ENCODE measurements at places on chromosomes 3 and 15.

DNA sequence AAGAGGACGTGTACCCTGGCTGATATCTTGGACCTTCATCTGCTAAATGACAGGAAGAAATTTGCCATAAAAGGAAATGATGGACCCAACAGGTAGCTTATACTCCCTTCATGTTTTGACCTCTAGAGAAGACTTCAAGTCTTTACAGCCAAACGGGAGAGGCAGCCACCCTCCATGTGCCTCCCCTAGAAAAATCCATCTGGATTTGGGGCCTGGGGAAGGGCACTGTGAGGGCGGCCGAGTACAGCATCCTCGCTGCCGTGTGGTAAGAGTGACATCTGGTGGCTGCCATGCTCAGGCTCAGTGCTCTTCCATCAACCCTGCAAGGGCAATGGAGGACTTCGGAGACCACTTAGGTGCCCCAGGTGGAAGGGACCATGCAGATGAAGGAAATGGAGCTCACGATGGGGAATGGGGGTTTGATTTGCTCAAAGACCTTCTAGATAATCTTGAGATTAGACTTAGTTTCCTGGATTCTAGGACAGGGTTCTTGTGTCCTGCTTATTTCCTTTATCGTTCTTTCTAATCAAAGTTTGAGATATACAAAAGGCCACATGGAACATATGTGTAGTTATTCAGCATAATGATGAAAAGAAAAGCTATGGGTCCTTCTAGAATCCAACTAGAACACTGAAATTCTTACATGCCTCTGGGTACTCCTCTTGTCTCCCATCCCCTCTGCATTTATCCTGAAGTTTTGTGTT lies 44.4 kb downstream of the AQP9 start:
- DNase-seq = peak; percentile 78

DNA sequence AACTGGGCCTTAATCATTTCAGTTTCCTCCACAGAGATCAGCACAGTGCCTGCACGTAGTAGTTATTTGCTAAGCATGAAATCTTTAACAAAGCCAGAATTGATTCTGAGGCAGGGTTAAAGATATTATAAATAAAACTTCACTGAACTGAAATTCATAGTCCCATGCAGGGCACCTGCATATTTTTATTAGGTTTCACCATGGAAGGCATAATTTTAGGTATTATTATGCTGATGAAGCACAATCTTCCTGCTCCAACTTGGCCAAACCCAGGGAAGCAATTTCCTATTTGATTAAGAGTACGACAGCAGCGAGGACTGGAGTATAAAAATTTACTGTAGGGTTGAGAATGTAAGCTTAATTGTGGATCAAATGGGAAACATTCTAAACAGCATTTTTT lies 1070.4 kb upstream of the CFAP20DC start:
- no peak for DNase-seq

DNA sequence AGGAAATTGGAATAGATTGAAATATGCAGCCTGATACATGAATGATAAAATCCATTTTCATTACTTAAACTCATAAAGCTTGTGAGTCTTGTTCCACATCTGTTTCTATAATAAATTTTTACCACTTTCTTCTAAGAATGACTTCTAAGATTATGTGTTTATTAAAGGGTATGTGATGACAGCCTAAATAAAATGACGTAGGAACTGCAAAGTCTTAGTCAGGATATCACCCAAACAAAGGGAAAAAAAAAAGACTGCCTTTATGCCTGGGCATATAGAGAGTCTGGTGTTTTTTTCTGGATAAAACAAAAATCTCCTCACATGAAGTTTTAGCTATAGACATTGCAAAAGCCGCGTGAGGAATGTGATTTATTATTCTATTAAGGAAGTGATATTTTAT lies 844.0 kb downstream of the DIPK2A start:
- DNase-seq = no peak

DNA sequence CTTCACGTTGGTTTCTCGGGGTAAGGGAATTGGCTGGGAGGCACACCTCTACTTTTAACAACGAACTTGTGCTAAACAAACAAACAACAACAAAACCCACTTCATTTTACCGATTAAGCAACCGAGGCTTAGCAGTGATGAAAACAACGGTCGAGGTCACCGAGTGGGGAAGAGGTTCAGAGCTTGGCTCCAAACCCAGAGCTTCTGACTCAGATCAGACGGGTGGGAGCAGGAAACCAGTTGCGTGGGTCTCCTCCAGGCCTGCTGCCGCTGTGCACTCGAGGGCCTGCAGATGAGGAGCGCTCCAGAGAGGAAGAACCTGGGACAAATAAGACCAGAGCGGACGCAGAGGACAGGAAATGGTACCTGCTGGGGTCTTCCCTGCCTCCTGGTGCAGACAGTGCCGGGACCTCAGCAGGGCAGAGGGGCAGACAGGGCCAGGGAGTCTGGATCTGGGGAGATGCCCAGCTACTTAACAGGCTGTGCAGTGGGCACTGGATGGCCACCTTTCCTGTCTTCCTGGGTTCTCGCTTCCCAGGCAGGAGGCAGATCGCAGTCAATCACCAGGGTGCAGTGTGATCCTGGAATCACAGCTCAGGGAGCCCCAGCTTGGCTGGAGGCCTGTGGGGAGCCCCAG lies 99.0 kb upstream of the MEF2A start:
- no peak for DNase-seq

- no peak for DNase-seq
Measured at GRCh38 chr3:188239577-188239976, 85.6 kb downstream of the LPP start.

DNA sequence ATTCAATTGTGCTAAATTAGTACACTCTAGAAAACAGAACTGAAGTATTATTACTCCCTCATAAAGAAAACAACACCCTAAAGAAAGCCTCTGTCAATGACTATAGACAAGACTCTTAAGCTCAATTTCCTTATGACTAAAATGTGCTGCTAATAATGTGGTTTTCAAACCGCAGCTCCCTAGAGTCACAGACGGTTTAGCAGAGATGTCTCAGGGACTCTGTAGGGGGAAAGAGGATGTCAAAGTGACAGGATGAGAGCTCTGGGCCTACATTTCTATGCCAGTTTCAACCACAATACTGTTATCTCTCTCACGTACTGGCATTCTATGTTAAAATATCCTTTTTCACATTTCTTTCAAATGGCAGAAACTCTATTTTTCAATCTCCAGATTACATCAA lies 37.6 kb upstream of the WDR49 start:
- no peak for DNase-seq

GRCh38 chr3:109115451-109115850 lies 2.5 kb downstream of the MORC1 start:
- no peak for DNase-seq

- DNase-seq = peak; percentile 33
Measured at GRCh38 chr3:42664438-42664803, 10.9 kb downstream of the ZBTB47 start.

DNA sequence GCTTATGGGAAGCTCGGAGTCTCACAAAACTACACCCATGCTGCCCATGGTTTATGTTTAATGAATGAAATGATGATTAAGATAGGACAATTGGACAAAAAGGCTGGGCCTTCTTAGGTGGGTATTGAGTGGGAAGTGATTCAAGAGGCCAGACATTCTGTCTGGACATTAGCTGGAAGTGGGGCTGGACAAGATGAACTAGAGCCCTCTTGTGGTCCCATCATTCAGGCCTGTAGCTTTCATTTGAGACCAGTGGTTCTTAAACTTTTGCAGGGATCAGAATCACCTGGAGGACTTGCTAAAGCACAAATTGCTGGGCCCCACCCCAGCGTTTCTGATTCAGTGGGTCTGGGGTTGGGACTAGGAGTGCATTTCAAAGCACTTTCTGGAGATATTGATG lies 290.4 kb upstream of the CTDSPL start:
- no peak for DNase-seq
